ENCODE measurements at places on chromosomes 7 and 10.

DNA sequence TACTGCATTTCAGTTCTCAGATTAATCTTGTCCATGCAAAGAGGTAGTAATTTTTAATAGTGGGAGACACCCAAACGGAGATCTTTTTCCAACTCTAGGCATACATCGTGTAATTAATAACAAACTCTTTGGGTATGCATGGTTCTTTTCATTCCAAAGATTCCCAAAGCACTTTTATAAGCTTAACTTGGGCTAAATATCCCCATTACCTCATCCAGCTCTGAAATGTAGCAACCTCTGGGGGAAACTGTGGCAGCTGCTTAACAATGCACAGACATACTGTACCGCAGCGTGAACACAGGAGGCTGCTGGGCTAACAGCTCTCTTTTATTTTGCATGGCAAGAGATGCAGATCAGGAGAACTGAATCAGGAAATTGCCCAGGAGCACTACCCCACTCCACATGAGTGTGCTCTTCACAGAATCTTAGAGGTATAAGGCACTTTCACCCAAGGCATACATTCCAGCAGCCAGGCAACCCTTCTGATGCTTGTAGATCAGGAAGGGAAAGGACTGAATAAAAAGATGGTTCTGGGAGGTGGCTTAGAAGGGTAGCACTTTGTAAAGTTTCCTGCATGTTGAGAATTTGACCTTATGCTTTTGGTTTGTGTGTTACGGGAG is 114.4 kb upstream of the GLI3 start:
- DNase-seq, result no peak

- no peak for DNase-seq
Measured at GRCh38 chr10:102405632-102406031, 10.1 kb downstream of the NFKB2 start.

DNA sequence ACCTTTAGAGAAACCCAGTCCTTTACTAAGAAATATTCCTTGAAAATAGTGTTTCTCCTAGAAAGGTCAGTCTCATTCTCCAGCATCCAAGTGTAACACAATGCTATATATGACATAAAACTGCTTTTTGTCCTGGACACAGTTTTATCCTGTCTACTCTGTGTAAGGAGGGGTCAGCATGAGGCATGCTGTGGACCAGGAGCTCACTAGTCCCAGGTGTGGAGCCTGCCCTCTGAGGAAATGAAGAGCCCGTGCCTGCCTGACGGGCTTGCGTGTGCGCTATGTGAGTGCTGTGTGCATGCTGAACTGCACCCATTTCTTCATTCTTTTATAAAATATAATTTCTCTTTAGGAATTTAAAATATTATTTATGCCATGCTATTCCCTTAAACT is 182.8 kb upstream of the CDCA7L start:
- no peak for DNase-seq

- DNase-seq, result no peak
Measured at GRCh38 chr7:125149151-125149550, 219.5 kb upstream of the POT1 start.

GRCh38 chr10:52864201-52865106 is 91.9 kb upstream of the MBL2 start:
- no peak for DNase-seq

GRCh38 chr7:134943785-134944400 is 42.4 kb upstream of the AGBL3 start:
- DNase-seq, result no peak

- DNase-seq, result no peak
Measured at GRCh38 chr7:143451746-143452145, 8.5 kb downstream of the TAS2R60 start.

DNA sequence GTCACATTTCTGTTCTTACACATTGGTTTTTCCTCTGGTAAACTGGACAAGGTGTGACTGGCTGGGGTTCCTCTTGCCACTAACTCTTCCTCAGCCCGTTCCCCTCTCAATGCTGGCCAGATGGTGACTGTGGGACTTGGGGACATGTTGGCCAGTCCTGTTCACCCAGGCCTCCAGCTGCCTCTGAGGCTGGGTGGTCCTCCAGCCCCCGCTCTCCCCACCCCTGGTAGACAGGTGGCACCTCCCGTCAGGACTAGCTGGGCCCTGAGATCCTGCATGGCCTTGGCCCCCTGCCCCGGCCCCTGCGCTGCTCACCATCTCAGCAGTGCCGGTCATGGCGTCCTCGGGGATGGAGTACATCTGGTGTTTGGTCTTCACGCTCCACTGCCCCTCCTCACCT is 10.8 kb upstream of the MYL7 start:
- DNase-seq, result no peak

GRCh38 chr10:91162495-91163268 is 57.8 kb upstream of the PCGF5 start:
- peak; percentile 82 for DNase-seq

- no peak for DNase-seq
Measured at GRCh38 chr7:34108165-34108564, 202.8 kb downstream of the BMPER start.

GRCh38 chr7:1645071-1645409 is 25.0 kb upstream of the ELFN1 start:
- DNase-seq, result no peak

GRCh38 chr7:157373493-157373892 is 36.7 kb downstream of the DNAJB6 start:
- DNase-seq, result no peak

- DNase-seq, result no peak
Measured at GRCh38 chr10:110259317-110259716, 45.4 kb downstream of the SMNDC1 start.

DNA sequence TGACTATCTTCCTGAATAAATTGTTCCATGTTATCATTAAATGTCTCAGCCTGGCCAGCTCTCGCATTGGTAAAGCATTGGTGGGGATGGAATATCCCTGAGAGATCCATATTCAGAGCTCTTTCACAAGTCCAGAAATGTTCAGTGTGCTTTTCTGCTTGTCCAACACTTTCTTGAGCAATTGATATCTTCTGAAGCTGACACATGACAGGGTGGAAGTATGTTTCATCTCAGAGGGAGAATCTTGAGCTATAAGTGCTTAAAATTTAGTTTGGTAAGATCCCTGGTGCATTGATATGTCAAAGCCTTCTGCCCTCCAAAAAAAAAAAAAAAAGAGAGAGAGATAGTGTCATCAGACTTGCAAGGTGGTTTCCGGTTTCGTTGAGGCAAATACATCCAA is 7.4 kb downstream of the IFIT3 start:
- DNase-seq, result no peak

GRCh38 chr10:131737543-131738395 is 163.0 kb upstream of the PPP2R2D start:
- peak; percentile 31 for DNase-seq

DNA sequence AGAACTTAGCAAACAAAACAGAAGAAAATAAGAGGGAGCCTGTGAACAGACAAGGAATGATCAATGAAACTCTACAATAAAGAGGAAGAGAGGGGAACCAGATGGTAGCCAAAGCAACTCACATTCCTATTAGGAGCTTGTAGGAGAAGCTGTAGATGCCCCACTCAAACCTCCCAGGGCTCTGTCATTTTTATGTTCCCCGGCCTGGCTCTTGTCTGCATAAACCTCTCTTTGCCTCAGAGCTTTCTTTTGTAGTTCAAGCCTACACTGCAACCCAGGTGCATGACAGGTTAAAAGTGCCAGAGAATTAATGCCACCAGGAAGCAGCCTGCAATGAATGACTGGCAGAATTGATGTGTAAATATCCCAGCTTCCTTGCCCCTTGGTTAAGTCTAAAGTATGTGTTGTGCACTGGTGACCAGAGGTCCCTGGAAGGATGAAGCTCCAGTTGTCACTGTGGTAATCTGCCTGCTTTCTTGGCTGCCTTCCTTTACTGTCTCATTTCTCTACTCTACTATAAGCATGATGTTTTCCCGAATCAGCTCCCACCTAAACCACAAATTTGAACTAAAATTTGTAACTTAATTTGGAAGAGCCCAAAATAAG is 40.4 kb downstream of the HDAC9 start:
- no peak for DNase-seq

- no peak for DNase-seq
Measured at GRCh38 chr7:106346167-106346677, 61.4 kb upstream of the NAMPT start.

GRCh38 chr7:137932881-137933269 is 69.0 kb downstream of the CREB3L2 start:
- no peak for DNase-seq

DNA sequence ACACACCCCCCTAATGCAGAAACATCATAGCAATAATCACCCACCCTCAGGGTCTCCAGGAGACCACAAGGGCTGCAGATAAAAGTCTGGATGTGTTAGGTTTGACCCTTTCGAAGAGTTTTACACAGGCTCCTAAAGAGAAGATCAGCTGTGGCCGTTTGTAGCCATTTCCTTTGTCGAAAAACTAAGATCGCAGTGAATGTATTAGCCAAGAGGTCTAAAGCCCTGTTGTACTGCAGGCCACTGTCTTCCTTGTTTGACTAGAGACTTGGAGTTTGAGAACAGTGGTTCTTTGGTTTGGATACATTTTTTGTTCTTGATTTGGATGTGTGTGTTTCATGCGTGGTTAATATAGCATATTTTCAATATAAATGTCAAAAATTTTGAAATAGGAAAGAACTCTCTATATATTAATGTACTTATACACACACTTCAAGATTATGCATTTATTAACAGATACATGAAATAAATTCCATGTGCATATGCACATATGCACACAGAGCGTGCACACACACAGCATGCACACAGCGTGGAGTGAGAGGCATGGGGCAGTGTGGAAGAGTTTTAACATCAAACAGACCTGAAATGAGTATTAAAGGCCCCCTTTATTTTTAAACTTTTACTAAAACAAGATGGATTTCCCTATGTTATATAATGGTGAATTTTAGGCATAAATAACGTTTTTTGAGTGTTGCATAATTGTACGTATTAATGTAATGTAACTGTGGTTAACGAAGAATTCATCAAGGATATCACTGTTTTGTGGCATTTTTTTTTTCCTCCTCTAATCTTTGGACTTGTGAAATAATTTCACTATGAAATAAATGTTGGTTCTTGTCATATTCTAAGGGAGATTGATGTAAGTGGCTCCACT is 2.2 kb downstream of the IKZF1 start:
- no peak for DNase-seq

GRCh38 chr7:135562720-135563119 is 5.0 kb downstream of the NUP205 start:
- DNase-seq, result no peak

DNA sequence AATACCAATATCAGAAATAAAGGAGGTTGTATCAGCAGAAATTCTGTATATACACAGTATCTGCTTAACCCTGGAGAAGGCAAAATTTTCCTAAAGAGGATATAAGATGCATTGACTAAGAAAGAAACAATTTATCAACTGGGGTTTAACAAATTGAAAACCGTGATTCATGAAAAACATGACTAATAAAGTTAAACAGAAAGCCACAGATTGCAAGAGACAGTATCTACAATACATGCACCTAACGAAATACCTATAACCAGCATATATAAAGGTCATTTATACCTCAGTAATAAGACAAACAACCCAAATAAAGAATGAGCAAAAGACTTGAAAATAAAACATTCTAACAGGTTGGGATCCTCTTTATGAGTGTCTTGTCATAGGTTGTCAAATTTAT is 101.8 kb downstream of the IQUB start:
- no peak for DNase-seq

GRCh38 chr10:69644658-69645295 is 14.7 kb downstream of the FAM241B start:
- peak; percentile 37 for DNase-seq

DNA sequence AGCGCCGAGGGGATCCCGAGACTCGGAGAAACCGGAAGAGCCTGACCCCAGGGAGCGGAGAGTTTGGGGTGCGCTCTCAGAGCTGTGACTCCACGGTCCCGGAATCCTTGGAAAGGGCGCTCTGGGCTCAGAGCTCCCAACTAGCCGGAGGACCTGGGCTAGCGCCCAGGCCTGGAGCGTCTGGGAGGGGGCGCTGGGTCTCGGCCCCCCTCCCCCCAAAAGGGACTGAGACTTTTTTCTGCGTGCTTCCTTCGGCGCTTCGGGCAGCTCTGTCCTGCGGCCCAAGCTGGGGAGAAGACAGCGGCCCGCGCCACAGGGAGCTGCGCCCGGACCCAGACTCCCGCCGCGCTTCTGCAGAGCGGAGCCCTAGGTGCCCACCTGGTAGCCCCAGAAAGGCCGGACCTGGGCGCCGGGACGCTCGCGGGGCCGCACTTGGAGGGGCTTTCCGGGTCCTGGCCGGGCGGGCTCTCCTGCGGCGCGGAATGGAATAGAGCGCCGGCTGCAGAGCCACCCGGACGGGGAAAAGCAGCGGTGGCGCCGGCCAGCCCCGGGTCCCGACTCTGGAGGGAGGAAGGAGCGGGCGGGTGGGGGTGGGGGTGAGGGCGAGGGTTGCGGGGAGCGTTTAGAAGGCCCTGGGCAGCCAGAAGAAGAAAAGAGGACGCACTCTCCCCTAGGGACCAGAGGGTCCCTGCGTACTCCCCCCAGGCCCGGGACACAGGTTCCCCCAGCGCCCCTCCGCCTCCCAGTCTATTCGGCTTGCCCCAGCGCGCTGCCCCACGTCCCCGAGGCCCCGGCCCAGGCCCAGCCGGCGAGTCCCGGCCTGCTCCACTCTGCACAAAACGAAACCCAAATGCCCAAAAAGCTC is 4.7 kb downstream of the ZNF503 start:
- DNase-seq, result peak; percentile 58

DNA sequence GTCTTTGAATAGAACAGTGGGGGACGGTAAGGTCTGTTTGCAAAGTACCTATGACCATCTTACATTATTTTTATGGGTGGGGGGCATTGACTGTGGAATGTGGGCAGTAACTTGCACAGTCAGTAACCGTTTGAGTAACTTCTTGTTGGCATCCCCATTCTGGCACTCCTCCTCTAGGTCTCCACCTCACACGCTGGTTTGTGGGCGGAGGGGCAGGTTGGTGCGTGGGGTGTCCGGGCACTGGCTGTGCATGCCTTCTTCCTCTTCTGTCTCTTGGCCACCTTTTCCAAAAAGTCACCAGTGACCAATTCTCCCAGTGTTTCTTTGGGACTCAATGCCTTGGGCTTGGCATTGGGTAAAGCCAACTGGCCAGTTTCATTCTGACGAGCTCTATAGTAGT is 43.6 kb downstream of the DNAJB6 start:
- DNase-seq, result no peak

GRCh38 chr10:86363184-86363832 is 3.3 kb downstream of the GRID1 start:
- no peak for DNase-seq

GRCh38 chr10:25046641-25047040 is 30.2 kb downstream of the THNSL1 start:
- DNase-seq, result no peak
